ENCODE measurements at places on chromosomes 6 and 20.

GRCh38 chr6:154605178-154605881 lies 94.8 kb upstream of the CNKSR3 start:
- peaks cover 14% of the 10 kb centered on the region for H3K4me1 ChIP-seq
- no peak for DNase-seq
- H3K27me3 ChIP-seq = no peaks in the 10 kb centered on the region
- no peaks in the 10 kb centered on the region for H3K36me3 ChIP-seq

DNA sequence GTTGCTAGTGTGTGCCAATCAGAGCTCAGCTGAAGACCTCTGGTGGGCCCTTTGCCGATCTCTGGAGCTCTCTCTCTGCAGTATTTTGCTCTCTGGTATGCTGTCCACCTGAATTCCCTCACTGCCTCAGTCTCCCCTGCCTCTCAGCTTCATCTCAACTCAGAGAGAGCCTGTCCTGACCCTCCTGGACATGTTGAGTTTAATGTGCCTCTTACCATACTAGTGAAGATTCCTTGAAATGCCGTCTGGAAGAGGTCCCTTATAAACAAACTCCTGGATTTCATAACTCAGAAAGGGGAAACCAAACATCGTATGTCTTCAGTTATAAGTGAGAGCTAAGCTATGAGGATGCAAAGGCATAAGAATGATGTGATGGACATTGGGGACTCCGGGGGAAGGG lies 231.1 kb upstream of the ZNF217 start:
- no peaks in the 10 kb centered on the region for H3K27me3 ChIP-seq
- H3K27ac ChIP-seq = no peak overlapping the region
- no peak for DNase-seq
- no peak overlapping the region for H3K4me3 ChIP-seq
- no peaks in the 10 kb centered on the region for H3K36me3 ChIP-seq

GRCh38 chr6:159110013-159110412 lies 59.2 kb upstream of the FNDC1 start:
- no peak overlapping the region for H3K27ac ChIP-seq
- no peaks in the 10 kb centered on the region for H3K36me3 ChIP-seq
- no peak overlapping the region for H3K4me3 ChIP-seq
- peaks cover 9% of the 10 kb centered on the region for H3K4me1 ChIP-seq
- peaks cover 14% of the 10 kb centered on the region for H3K27me3 ChIP-seq

- H3K4me3 ChIP-seq = no peak overlapping the region
- H3K27me3 ChIP-seq = peaks cover 10% of the 10 kb centered on the region
- H3K27ac ChIP-seq = peak overlapping the region; percentile 49
- no peaks in the 10 kb centered on the region for H3K36me3 ChIP-seq
- peaks cover 27% of the 10 kb centered on the region for H3K4me1 ChIP-seq
Observed at GRCh38 chr6:89430201-89430962, 2.6 kb upstream of the ANKRD6 start.

- H3K36me3 ChIP-seq = no peaks in the 10 kb centered on the region
- H3K4me3 ChIP-seq = peak overlapping the region; percentile 51
- DNase-seq = no peak
- peaks cover 49% of the 10 kb centered on the region for H3K4me1 ChIP-seq
- H3K27me3 ChIP-seq = no peaks in the 10 kb centered on the region
Observed at GRCh38 chr6:2102966-2103365, 142.4 kb downstream of the GMDS start.

- H3K4me1 ChIP-seq = peaks cover 50% of the 10 kb centered on the region
- peaks cover 2% of the 10 kb centered on the region for H3K36me3 ChIP-seq
- no peak overlapping the region for H3K27ac ChIP-seq
- no peaks in the 10 kb centered on the region for H3K27me3 ChIP-seq
- no peak overlapping the region for H3K4me3 ChIP-seq
Observed at GRCh38 chr6:157996201-157996712, 14.6 kb downstream of the SYNJ2 start.

GRCh38 chr6:160260803-160261450 lies 2.3 kb upstream of the SLC22A2 start:
- no peak overlapping the region for H3K4me3 ChIP-seq
- DNase-seq = no peak
- no peak overlapping the region for H3K27ac ChIP-seq
- peaks cover 8% of the 10 kb centered on the region for H3K4me1 ChIP-seq
- peaks cover 10% of the 10 kb centered on the region for H3K27me3 ChIP-seq

GRCh38 chr6:36235309-36235708 lies 34.6 kb upstream of the PNPLA1 start:
- no peak overlapping the region for H3K4me3 ChIP-seq
- H3K4me1 ChIP-seq = no peaks in the 10 kb centered on the region
- DNase-seq = no peak
- peaks cover 19% of the 10 kb centered on the region for H3K36me3 ChIP-seq

- H3K4me3 ChIP-seq = no peak overlapping the region
- no peak for DNase-seq
- no peaks in the 10 kb centered on the region for H3K36me3 ChIP-seq
- no peaks in the 10 kb centered on the region for H3K4me1 ChIP-seq
Observed at GRCh38 chr20:7379621-7380220, 560.5 kb downstream of the HAO1 start.

DNA sequence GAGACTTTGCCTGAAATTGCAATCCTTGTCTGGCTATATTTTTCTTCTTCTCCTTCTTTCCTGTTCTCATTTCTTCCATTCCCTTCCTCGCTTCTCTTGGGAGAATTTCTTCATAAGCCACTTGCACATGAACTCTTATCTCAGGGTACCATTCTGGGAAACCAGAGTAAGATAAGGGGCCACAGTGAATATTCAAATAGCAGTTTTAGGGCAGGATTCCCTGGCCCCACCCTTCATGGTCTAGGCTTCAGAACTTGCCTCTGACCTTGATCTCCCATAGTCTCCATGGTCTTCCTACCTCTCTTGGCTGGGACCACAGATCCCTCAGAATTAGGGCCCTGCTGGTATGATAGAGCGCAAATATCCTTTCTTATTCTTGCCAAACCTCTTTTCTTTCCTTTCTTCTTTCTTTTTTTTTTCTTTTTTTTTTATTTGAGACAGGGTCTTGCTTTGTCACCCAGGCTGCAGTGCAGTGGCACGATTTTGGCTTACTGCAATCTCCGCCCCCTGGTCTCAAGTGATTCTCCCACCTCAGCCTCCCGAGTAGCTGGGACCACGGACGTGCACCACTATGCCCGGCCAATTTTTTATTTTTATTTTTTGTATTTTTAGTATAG lies 123.0 kb upstream of the CITED2 start:
- no peaks in the 10 kb centered on the region for H3K36me3 ChIP-seq
- no peaks in the 10 kb centered on the region for H3K27me3 ChIP-seq
- H3K27ac ChIP-seq = no peak overlapping the region
- H3K4me1 ChIP-seq = no peaks in the 10 kb centered on the region

- H3K27me3 ChIP-seq = no peaks in the 10 kb centered on the region
- H3K4me3 ChIP-seq = no peak overlapping the region
- DNase-seq = no peak
- no peaks in the 10 kb centered on the region for H3K36me3 ChIP-seq
- no peak overlapping the region for H3K27ac ChIP-seq
Observed at GRCh38 chr6:162679681-162680080, 47.9 kb downstream of the PRKN start.

- H3K4me3 ChIP-seq = peak overlapping the region; percentile 17
- no peak for DNase-seq
- peaks cover 53% of the 10 kb centered on the region for H3K4me1 ChIP-seq
- H3K36me3 ChIP-seq = no peaks in the 10 kb centered on the region
- H3K27ac ChIP-seq = peak overlapping the region; percentile 89
- H3K27me3 ChIP-seq = no peaks in the 10 kb centered on the region
Observed at GRCh38 chr6:137233911-137234863, 15.0 kb upstream of the IFNGR1 start.

- no peaks in the 10 kb centered on the region for H3K4me1 ChIP-seq
- peaks cover 6% of the 10 kb centered on the region for H3K36me3 ChIP-seq
- H3K27me3 ChIP-seq = peaks cover 8% of the 10 kb centered on the region
- H3K4me3 ChIP-seq = no peak overlapping the region
- H3K27ac ChIP-seq = no peak overlapping the region
Observed at GRCh38 chr20:40090236-40090635, 598.8 kb downstream of the MAFB start.

DNA sequence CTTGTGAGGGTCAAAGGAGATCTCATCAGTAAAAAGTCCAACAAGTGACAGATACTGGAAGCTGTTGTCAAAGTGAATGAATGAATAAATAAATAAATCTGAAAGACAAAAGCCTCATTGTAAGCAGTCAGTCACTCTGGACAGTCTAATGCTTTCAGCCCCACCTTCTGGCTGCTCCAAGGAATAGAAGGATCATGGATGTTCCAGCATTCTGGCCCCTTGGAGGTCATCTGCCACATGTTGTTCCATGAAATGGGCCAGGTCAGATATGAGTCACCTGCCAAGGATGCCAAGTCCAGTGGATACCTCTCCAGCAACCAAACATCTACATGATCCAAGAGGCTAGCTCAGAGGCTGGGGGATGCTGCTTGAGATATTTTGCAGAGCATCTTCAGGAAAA lies 185.6 kb downstream of the BMP7 start:
- peaks cover 7% of the 10 kb centered on the region for H3K36me3 ChIP-seq
- no peaks in the 10 kb centered on the region for H3K27me3 ChIP-seq
- H3K27ac ChIP-seq = no peak overlapping the region
- peaks cover 9% of the 10 kb centered on the region for H3K4me1 ChIP-seq
- DNase-seq = no peak

- peaks cover 31% of the 10 kb centered on the region for H3K4me1 ChIP-seq
- H3K27ac ChIP-seq = peak overlapping the region; percentile 42
- DNase-seq = no peak
- H3K4me3 ChIP-seq = no peak overlapping the region
- no peaks in the 10 kb centered on the region for H3K36me3 ChIP-seq
- no peaks in the 10 kb centered on the region for H3K27me3 ChIP-seq
Observed at GRCh38 chr6:40722091-40722490, 134.9 kb upstream of the LRFN2 start.

DNA sequence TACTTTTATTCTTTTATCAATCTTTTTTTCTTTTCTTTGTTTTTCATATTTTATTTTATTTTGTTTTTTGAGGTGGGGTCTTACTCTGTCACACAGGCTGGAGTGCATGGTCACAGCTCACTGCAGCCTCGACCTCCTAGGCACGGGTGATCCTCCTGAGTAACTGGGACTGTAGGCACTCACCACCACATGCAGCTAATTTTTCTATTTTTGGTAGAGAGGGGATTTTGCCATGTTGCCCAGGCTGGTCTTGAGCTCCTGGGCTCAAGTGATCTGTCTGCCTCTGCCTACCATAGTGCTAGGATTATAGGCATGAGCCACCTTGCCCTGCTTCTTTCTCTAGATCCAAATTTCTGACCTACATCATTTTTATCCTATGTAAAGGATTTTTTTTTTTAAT lies 153.2 kb downstream of the CDKAL1 start:
- peaks cover 16% of the 10 kb centered on the region for H3K4me1 ChIP-seq
- no peaks in the 10 kb centered on the region for H3K36me3 ChIP-seq
- H3K4me3 ChIP-seq = no peak overlapping the region
- no peak overlapping the region for H3K27ac ChIP-seq
- no peaks in the 10 kb centered on the region for H3K27me3 ChIP-seq
- DNase-seq = no peak

DNA sequence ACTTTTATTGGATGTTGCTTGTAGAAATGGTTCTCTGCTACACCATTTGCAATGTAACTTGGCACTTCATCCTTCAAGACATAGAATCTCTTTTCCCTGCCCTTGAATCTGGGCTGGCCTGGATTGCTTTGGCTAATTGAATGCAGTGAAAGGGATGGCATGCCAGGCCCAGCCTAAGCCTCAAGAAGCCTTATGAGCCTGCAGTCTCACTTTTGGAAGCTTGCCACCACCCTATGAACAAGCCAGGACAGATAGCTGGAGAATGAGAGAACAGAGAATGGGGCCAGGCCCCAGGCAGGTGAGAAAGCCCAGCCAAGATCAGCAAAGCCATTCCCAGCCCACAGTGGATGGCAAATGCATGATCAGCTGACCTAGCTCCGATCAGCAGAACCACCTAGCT lies 350.7 kb upstream of the RNF24 start:
- no peak for DNase-seq
- no peak overlapping the region for H3K27ac ChIP-seq
- H3K36me3 ChIP-seq = peaks cover 1% of the 10 kb centered on the region
- peaks cover 2% of the 10 kb centered on the region for H3K27me3 ChIP-seq
- H3K4me1 ChIP-seq = no peaks in the 10 kb centered on the region
- H3K4me3 ChIP-seq = no peak overlapping the region

- DNase-seq = no peak
- peaks cover 4% of the 10 kb centered on the region for H3K4me1 ChIP-seq
- H3K27ac ChIP-seq = no peak overlapping the region
Observed at GRCh38 chr6:28906669-28907068, 17.1 kb downstream of the TRIM27 start.

DNA sequence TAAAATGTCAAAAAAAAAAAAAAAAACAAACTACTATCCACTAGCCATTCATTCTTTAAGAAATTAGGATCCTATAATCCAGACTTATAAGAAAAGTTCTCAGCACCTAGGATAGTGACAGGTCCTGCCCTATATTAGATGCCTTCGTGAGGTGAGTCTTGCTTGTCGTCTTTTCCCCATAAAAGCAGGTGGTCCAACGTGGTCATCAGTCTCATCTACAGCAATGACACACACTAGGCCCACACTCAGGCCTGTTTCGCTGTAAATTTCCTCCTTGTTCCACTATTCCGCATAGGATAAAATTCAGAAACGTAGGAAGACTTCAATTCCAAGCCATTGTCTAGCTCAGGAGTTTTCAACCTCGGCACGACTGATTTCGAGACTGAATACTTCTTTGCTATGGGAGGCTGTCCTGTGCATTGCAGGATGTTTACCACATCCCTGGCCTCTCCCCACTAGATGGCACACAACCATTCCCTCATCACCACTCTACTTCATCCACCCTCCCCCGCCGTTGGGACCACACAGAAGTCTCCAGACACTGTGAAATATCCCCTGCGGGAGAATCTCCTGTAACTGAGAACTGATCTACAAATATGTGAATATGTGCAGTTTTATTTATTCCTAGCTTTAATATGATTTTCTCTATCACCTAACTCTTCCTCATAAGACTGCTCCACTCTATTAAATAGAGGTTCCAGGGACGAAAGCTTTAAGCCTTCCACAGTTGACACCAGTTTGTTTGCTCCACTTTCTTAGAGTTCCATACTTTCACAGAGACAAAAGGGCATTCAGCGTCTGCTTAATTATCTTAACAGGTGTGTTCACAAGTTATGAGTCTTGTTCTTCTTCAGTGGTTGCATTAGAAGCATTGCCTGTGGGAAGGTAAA lies 346.3 kb downstream of the BMP2 start:
- no peak overlapping the region for H3K27ac ChIP-seq
- H3K4me3 ChIP-seq = no peak overlapping the region
- no peaks in the 10 kb centered on the region for H3K36me3 ChIP-seq
- no peak for DNase-seq

GRCh38 chr6:57469072-57469471 lies 151.6 kb downstream of the PRIM2 start:
- H3K27ac ChIP-seq = no peak overlapping the region
- H3K27me3 ChIP-seq = no peaks in the 10 kb centered on the region
- peaks cover 2% of the 10 kb centered on the region for H3K36me3 ChIP-seq

GRCh38 chr6:79622364-79622763 lies 8.8 kb upstream of the SH3BGRL2 start:
- no peak overlapping the region for H3K4me3 ChIP-seq
- no peaks in the 10 kb centered on the region for H3K4me1 ChIP-seq
- peaks cover 6% of the 10 kb centered on the region for H3K27me3 ChIP-seq
- H3K27ac ChIP-seq = no peak overlapping the region
- H3K36me3 ChIP-seq = no peaks in the 10 kb centered on the region

GRCh38 chr20:7171911-7172310 lies 404.4 kb downstream of the BMP2 start:
- H3K4me1 ChIP-seq = peaks cover 5% of the 10 kb centered on the region
- no peak overlapping the region for H3K27ac ChIP-seq
- H3K36me3 ChIP-seq = no peaks in the 10 kb centered on the region
- H3K4me3 ChIP-seq = no peak overlapping the region
- no peaks in the 10 kb centered on the region for H3K27me3 ChIP-seq

Data from chondrocyte (in vitro differentiated cells).